ENCODE measurements at places on chromosomes 4 and X.
A peak's percentile ranks its signal among the peaks of the same experiment; 100 is the strongest.

GRCh38 chr4:39004758-39005157, 27.5 kb downstream of the TMEM156 start:
- DNase-seq, result no peak

DNA sequence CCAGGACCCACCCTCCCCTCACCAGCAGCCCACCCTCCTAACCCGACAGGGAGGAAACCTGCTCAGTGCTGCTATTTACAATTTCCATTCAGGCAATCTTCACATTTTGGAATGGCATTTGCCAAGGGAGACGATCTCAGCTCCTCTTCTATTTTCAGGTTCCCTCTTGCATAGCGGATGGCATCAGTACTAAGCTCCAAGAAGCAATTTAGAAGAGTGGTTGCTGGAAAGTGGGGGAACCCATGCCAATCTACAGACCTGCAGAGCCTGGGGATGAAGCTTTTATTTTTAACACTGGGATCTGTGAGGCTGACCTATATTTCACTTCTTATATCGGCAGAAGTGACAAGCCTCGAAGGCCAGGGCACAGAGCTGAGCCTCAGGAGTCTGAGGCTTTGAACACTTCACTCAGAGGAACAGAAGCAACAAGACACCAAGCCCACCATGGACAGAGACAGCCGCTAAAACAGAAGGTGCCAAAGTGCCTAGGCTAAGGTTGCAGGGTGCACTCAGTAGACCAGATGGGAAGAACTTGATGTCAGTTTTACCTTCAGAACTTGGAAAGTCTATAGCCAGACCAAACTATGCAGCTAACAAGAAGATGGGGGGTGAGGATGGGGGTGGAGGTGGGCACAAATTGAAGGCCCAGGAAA, 44.0 kb downstream of the SCD5 start:
- DNase-seq, result no peak

DNA sequence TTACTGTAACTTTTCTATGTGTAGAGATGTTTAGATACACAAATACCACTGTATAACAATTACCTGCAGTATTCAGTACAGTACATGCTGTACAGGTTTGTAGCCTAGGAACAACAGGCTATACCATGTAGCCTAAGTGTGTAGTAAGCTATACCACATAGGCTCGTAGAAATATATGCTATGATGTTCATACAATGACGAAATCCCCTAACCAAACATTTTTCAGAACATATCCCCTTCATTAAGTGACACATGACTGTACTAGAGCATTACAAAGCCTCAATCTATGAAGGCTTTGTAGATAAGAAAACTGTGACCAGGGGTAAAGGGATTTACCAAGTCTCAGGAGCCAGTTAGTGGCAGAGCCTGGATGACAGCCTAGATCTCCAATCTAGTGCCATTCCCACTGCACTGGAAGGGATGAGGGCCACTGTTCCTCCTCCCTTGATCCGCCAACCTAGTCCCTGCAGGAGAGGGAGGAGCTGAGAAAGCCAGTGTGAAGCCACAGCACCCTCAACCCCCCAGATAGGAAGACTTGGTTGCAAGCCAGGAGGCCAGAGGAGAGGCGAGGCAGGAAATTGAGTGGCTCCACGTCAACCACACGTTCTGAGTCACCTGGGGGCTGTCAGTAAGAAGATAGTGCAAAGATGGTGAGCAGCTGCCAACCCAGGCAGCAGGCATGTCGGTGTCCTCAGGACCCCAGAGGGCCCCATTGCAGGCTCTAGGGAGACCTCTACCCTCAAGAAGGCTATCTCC, 227.7 kb downstream of the BCOR start:
- peak; percentile 89 for DNase-seq

- DNase-seq, result no peak
Measured at GRCh38 chr4:15063341-15063740, 61.1 kb downstream of the CPEB2 start.

DNA sequence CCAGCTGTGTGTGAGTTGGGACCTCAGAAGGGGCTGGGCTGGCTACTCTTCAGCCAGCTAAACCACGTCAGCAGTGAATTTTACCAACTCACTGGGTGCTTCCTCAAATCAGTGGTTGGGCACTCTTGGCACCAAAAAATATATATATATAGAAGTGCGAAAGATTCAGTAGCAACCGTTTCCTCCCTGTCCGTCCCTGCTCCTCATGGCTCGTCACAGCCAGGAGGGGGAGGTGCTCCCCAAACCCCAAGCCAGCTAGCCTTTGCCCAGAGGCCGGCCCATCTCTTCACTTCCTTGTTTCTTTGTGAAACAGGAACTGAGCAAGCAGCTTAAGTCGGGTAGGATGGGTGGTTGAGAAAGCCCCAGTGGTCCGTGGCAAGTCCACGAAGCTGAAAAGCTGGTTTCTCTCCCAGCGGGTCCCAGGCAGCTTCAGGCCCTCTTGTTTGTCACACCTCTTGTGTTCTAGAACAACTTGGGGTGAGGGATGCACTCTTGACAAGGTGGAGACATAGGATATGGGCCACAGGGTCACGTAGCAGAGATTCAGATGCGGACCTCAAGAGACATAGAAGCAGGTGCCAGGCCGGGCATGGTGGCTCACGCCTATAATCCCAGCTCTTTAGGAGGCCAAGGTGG, 6.8 kb upstream of the SASH3 start:
- DNase-seq, result no peak

DNA sequence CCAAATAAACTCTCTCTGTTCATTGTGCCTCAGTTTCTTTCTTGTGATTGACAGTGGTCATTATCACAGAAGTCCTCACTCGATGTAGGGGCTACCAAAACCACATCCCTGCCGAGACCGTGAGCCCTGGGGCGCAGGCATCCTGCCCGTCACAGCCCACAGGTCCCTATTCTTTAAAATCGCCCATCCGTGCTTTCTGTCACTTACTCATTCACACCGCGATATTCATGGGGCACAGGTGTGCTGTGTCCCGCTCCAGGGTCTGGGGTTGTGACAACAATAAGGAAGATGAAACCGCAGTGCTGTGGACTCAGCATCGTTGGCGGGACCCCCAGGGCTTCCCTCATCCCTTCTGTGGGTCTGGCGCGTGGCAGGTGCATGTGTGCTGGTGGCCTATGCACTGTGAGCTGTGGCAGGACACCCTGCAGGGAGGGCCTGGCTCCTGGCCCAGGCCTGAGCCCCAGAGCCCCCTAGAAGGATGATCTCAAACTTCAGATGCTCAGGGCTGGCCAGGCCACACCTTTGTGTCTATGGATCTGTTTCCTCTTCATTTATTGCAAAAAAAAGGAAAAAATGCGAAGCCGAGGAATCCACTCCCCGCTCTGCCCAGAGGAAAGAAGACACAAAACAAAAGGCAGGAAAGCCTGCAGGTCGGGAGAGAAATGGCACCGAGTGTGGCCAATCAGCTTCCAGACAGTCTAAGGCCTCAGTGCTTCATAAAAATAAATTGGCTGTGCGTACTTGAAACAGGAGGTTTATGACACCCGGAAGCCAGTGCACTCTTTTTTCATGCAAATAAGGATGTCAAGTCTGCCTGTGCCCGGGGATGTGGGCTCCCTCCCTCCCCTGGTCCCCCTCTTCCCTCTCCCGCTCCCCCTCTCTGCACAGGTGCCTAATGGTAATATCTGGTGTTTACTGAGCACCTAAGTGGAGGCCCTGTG, 109.5 kb upstream of the ADRA2C start:
- DNase-seq, result peak; percentile 1

DNA sequence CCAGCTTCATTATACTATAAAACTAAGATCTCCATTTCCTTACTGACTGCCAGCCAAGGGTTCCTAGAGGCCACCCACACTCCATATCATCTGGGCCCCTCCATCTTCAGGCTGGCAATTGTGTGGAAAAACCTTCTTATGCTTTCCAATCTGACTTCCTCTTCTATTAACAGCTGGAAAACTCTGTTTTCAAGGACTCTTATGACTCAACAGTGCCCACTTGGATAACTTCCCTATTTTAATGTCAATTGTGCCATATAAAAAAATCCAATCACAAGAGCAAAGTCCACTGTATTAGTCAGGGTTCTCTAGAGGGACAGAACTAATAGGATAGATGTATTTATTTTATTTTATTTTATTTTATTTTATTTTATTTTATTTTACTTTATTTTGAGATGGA, 41.0 kb upstream of the CPEB2 start:
- no peak for DNase-seq

DNA sequence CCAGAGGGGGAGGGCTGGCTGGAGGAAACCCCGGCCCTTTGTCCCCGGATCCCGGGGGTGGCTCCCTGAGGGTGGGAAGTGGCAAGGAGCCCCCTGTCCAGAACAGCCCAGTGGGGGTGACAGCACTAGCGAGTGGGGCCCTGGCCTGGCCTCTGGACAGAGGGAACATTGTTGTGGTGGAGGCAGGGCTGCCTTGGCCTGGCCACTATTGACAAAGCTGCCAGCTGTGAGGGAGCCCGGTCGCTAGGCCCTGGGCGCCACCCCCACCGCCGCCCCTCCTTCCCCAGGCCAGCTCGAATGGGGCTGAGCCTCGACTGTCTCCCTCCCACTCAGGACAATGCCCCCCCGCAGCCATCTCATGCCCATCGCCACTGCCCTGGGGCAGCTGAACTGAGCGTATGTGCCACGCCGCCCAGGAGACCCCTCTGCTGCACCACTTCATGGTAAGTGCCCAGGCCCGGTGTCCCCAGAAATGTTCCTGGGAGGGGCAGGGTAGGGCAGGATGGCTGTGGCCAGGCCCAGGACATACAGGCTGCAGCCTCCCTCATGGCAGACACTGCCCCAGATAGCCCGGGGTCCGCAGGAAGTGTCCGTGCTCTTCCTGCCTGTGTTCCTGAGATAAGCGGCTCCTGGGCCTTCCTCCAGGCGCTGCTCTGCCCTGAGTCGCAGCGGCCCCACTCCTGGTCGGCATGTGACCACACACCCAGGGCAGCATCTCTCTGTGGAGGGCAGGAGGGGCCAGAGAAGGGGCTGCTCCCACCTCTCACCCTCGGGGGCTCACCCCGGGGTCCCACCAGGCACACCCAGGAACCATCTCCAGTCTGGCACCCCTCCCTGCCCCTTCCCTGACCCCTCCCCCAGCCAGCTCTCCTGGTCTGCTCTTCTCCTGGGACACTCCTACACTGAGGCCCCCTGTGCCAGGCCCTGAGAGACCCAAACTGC, 1.4 kb downstream of the PLXNB3 start:
- no peak for DNase-seq

DNA sequence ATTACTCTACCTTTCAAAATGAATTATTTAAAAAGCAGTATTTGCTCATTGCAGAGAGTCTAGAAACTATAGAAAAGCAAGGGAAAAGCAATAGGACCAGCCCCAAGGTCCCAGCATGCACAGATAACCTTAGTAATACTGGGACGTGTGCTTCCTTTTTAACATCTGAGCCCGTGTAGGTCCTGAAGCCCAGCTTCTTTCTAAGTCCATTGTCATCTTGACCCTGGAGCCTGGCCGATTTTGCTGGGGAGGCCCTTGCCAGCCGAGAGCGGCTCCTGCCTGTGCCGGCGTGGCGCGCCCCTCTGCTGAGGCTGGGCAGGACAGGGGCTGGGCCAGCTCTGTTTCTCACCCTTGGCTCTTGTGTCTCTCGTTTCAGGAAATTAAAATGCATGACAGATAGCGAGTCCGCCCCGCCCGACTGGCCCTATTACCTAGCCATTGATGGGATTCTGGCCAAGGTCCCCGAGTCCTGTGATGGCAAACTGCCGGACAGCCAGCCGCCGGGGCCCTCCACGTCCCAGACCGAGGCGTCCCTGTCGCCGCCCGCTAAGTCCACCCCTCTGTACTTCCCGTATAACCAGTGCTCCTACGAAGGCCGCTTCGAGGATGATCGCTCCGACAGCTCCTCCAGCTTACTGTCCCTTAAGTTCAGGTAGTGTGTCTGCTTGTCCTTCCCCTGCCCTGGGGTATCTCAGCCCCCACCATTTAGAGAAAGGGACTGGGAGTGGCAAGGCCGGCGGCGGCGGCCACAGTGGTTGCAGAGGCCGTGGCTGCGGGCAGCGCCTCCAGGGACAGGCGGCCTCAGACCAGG, 4.1 kb downstream of the MSANTD1 start:
- DNase-seq, result no peak

DNA sequence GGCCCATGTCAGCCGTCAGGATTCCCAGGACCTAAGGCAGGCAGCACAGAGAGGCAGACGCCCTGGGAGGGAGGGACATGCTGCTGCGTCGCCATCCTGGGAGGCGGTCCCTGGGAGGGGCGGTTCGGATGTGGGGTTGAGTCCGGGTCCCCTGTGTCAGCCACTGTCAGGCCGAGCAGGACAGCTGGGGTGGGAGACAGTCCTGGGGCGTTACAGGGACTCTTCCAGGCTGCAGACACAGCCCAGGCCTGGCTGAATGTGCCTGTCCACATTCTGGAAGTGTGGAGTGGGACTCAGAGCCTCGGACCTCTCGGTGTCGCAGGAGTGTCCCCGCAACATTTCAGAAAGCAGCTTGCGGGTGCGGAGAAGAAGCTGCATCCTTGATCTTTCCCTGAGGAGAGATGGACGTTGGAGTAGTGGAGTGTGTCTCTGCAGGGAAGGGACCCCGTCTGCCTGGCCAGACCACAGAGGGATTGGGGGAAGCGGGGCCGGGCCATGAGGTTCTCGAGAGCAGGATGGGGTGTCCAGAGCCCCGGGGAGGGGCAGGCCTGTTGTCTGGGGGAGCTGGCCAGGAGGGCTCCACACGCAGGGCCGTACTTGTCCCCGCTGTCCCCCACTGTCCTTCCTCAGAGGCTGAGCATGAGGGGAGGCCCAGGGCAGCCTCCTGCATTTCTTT, 6.1 kb downstream of the AKAP17A start:
- DNase-seq, result no peak

GRCh38 chr4:16029262-16029661, 54.6 kb downstream of the PROM1 start:
- DNase-seq, result no peak
